ENCODE measurements at places on chromosomes 3 and 15.

DNA sequence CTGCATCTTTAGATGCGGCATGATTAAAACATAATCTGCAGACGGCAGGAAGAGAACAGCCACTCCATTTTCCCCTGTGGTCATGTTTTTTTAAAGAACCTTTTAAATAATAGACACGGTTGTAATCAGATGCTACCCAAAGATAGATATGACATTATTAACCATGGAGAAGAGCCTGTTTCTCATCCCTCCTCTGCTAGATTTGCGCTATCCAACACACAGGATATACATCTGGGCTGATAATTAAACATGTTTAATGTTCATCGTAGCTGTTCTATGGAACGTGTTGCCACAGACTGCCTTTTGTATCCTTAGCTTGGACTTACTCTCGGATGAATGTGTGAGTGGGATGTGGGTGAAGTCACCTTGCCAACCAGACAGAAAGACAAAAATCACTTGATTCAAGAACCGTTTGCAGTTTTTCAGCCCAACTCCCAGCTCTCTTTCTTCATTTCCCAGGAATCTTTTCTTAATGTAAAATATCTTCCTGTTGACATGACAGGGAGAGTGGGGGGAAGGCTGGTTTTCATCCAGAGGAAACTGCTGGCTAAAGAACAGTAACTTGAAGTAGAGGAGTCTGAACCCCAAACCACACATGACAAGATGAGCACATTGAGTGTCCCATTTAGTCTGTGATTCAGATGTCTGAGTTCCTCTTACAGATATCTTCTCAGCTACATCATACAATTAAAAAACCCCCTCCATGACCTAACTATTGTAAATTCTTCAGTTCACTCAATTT lies 118.6 kb upstream of the PRICKLE2 start:
- DNase-seq = no peak

GRCh38 chr3:189133768-189134167 lies 38.0 kb upstream of the TPRG1 start:
- no peak for DNase-seq

DNA sequence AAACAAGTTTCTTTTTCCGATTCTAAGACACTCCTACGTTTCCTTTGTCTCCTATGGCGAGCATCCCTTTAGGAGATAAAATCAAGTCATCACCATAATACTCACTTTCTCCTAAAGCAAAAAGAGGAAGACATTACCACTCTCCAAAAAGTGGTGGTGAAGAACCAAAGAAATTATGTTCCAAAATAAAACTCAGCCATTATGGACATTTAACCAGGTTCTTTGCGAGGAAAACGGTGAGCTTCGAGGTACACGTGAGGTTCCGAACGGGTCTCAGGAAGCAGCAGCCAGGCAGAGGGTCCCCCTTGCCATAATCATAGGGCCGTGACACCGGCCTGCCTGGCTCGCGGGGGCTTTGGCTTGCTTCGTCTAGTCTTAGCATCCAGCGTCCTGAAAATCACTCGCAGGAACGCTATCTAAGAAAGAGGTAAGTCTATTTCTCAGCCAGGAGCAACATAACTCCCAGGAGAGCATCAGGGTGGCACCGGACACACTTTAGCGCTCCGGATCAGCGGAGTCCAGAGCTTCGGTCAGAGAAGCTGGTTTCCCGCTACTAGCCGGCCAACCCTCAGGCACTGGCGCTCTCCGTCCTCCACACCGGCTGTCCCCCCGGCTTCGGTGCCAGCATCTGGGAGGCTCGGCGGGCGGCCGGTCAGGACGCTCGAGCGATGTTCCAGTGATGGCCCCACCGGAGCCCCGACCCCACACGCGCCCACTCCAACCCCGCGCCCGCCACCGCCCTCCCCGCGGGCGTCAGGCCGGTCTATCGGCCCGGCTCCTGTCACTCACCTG lies 581 bp downstream of the IP6K1 start:
- DNase-seq = no peak

DNA sequence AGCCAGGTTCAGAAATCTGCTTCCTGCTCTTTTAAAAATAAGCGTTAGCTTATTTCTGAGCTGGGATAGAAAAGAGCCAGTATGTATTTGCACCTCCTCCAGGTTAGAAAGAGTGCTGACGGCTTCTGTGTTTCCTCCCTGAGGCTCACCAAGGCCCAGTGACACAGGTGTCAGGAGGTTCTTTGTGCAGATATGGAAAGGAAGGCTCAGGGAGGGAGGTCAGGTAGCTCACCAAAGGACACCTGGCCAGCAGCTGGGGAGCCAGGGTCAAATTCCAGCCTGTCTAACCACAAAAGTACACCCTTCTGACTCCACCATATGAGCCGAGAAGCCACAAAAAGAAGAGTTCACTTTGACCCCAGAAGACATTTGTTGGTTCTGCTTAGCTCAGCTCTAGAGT lies 201.0 kb upstream of the WNT5A start:
- DNase-seq = no peak

GRCh38 chr15:94792196-94792595 lies 560.8 kb downstream of the MCTP2 start:
- DNase-seq = no peak

- DNase-seq = no peak
Measured at GRCh38 chr3:43641306-43642114, 19.7 kb upstream of the ANO10 start.

GRCh38 chr3:13822871-13823585 lies 56.8 kb downstream of the WNT7A start:
- DNase-seq = no peak

DNA sequence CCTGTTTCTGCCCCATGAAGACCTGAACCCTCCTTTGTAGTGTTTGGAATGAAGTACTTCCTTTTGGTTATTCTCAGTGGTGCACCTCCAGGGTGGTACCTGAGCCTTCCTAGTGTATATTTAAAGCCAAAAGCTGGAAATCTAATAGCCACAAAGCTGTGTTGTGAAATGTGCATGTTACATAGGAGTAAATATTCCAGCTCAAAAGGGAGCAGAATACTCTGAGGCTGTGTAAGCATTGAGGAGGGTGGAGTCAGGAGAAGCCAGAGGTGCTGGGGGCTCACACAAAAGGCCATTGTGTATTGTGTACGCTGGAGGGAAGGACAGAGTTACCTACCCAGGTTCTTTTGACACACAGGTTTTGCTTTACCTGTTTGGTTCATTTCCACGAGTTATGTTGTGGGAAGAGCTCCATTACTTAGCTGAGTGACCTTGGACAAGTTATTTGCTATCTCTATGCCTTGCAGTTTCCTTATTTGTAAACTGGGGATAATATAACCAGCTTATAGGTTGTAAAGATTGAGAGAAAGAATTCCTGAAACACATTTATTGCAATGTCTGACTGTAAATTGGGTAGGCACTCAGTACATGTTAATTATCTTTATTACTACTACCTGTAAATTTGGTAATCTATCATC lies 24.7 kb downstream of the GPR171 start:
- DNase-seq = peak; percentile 15

DNA sequence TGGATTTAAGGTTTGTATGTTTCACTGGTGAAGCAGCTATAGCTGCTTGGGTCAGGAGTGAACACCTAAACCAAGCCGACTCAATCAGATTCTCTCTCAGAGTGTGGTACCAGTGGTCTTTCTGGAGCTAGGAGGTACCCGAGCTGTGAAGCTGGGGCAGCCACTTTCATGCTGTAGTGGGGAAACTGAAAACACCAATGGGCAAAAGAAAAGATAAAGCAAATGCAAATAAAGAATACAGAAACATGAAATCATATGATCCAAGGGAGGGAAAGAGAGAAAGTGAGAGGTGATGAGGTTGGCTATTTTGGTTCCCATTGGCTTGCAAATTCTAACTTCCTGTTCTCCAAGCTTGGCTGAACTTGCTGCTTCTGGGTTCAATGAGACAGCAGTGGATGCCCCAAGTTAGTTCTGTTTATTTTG lies 212.3 kb upstream of the CFAP20DC start:
- DNase-seq = no peak

- no peak for DNase-seq
Measured at GRCh38 chr3:47678446-47679338, 100.0 kb upstream of the CSPG5 start.

GRCh38 chr3:48428572-48429316 lies 1.1 kb downstream of the PLXNB1 start:
- DNase-seq = peak; percentile 79

- DNase-seq = peak; percentile 24
Measured at GRCh38 chr15:51536965-51537574, 85.5 kb downstream of the DMXL2 start.
